Activated CD8-positive, alpha-beta memory T cell treated with anti-CD3 and anti-CD28 coated beads for 1 hour (primary cell): ENCODE measurements at places on chromosomes 5 and 9.

GRCh38 chr5:127517110-127517479 is 345 bp upstream of the PRRC1 start:
- no peak for DNase-seq

GRCh38 chr5:169534311-169534880 is 49.2 kb upstream of the SPDL1 start:
- no peak for DNase-seq

DNA sequence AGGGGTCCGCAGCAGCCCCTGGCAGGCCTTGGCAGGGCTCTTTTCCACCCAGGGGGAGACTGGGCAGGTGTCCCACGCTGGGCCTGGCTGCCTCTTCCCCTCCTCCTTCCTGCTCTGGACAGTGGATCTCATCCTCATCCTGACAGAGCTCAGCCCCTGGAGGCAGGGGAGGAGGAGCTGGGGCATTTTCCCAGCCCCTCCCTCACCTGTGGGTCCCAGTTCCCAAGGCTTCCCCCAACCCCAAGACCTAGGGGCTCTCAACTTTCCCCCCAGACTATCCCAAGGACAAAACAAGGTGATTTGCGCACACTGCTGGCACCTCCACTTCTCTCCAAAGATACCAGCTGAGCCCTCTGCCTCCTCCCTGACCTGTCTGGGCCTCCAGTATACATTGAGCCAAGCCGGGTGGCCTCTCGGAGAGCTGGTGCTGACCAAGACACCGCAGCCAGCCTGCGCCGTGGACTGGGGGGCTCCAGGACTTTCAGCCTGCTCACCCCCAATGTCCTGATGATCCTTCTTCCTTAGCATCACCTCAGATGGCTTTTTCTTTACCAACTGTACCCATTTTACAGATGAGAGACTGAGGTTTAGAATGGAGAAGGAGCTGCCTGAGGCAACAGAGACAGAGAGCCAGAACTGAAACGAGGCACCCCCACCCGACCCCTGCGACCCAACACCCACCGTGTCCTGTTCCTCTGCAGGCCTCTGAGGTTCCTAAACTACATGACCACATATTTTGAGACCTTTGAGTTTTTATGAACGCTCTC is 126.6 kb downstream of the BARX1 start:
- DNase-seq = no peak

- no peak for DNase-seq
Measured at GRCh38 chr9:1198085-1198484, 147.9 kb downstream of the DMRT2 start.

- no peak for DNase-seq
Measured at GRCh38 chr5:139810341-139811273, 15.0 kb downstream of the PSD2 start.

- no peak for DNase-seq
Measured at GRCh38 chr5:96384353-96384752, 48.7 kb downstream of the PCSK1 start.

DNA sequence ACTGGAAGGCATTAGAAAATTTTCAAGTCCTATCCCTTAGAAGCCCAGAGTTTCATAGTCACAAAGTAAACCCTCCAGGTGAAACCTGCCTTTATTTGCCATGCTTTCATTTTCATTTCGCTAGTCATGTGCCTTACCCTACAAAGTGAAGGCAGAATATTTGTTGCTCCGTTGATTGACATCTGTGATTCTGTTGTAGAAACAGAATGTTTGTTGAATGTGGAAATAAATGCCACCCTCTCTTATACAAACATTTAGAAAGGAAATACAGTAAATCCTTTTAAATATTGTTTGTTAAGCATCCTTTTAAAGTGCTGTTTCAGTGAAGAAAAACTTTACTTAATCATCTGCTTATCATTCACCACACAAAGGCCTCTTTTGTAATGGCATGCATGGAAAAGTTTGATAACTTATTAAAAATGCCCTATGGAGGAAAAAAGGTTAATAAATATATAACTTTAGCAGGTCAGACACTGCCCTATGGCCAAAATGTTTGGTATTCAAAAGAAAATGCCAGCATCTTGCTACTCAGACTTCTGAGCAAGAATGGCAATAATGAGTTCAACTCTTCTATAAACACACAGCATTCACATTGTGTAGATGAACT is 34.3 kb upstream of the CAST start:
- no peak for DNase-seq

- DNase-seq = no peak
Measured at GRCh38 chr5:74624501-74624900, 16.0 kb downstream of the ENC1 start.

DNA sequence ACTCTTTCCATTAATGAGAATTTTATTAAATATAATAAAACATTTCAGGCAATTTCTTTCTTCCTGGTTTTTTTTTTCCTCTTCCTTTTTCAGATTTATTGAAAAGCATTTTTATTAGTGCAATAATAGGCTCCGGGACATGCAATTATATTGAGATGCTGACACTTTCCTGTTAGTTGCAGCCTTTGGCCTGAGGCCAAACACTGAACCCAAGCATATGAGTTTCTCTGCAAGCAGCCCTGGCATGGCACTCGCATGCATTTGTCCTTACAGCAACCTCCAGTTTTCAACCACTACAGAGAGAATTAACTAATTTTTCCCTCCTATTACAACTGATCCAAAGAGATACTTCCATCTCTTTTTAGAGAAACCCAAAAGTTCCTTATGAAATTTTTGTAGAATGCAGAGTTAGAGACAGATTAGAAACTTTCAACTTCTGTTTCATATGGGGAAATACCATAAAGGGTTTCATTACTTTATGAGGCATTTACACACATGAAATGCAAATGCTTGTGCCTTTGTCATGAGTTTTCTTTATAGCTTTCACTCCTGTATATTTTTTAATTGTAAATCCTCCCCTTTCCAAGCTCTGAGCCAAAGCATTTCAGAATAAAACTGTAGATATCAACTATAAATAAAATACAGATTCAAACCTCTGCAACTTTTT is 183.0 kb downstream of the CETN3 start:
- DNase-seq = no peak

DNA sequence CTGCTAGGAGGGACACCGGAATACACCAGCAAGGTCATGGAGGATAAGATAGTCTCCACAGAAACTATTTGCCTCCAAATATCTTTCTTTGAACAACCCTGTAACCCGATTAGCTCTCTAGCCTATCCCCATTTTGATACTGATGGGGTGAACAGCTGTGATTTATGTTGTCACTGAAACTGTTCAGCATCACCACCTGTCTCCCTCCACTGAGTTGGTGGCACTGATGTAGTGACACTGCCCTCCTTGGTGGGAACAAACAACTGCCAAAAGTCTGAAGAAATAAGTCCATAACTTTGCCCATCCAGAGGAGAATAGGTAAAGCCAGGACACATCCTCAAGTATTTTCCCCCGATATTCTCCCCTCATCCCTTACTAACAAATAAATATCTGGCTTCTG is 24.3 kb upstream of the KCNV2 start:
- DNase-seq = no peak

DNA sequence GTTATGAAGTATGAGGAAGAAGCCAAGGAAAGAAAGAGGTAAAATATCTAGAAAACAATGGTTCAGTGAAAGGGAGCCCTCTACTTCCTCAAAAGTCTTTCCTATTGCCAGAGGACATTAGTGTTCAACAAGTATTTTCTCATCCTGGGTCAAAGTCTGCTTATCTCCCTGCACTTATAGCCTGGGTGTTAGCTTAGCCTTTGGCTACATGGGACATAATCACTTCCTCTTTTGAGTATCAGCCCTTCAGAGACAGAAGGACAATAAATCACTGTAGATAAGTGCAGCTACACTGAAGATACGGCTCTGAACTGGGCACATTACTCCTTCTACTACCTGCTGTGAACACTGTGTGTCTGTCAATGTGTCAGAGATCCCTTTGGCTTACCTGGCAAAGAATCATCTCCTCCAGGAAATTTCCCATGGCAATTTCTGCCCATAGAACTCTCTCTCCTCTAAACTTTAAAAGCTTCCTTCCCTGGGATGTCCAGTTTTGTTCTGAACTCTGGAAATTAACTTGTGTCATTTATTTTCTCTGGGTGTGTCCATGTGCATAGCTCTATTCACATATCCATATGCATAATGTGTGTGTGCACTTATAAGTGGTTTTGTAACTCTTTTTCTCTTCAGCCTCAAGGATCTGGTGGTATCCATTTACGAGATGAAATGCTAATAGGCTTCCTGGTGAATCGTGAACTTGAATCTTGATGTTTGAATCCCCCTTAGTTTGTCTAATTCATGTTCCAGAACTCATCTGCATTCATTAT is 30.0 kb upstream of the RECK start:
- no peak for DNase-seq

GRCh38 chr9:72592502-72593403 is 71.3 kb downstream of the TMC1 start:
- DNase-seq = no peak

DNA sequence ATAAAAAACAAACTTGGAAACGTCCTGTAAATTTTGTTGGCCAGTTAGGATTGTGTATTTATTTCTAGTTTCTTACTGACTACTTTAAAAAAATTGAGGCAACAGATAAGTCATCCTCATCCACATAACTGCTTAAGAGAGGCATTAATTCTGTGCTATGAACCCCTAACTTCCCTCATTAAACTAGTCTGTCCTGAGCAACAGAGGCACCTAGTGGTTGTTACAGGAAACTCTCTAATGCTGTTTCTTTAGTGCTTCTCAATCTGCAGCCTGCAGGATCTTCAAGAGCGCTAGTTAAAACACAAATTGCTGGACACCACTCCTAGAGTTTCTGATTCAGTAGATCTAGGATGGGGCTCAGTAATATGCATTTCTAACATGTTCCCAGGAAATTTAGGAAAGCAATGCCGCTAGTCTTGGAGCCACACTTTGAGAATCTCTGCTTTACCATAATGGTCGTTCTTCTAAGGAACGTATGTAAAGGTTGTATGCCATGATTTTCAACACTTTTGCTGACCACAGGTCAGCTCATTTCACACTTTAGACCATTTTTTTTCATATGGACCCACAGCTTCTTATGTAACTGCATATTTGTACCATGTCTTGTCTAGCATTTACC is 410.1 kb upstream of the SMARCA2 start:
- DNase-seq = no peak

GRCh38 chr9:129177791-129178567 is at the start of gene IER5L:
TSS of gene IER5L (minus strand) at chr9:129178261. CDS start at chr9:129178052, 209 bp downstream.
- DNase-seq = peak; percentile 83

DNA sequence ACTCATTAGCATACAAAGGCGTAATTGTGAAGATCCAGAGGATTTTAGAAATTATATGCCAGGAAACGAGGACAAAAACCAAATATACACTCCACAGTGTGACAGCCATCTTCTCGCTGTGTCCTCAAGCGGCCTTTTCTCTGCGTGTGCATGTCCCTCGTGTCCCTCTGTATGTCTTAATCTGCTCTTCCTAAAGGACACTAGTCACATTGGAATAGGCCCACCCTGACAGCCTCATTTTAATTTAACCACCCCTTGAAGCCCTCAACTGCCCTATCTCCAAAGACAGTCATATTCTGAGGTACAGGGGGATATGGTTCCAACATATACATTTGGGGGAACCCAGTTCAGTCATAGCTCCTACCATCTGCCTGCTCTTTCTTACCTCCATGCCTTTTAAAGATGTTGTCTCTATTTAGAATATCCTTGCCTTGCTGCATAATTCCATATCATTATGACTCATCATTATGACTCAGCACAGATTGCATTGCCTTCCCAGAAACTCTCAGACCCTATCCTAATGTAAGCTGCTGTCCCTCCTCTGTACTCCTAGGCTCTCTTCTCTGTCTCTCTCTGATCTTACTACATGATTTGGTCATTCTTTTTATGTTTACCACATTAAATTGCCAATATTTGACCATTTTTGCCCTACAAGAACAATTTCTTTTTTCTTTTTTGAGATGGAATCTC is 210.9 kb downstream of the AOPEP start:
- no peak for DNase-seq

DNA sequence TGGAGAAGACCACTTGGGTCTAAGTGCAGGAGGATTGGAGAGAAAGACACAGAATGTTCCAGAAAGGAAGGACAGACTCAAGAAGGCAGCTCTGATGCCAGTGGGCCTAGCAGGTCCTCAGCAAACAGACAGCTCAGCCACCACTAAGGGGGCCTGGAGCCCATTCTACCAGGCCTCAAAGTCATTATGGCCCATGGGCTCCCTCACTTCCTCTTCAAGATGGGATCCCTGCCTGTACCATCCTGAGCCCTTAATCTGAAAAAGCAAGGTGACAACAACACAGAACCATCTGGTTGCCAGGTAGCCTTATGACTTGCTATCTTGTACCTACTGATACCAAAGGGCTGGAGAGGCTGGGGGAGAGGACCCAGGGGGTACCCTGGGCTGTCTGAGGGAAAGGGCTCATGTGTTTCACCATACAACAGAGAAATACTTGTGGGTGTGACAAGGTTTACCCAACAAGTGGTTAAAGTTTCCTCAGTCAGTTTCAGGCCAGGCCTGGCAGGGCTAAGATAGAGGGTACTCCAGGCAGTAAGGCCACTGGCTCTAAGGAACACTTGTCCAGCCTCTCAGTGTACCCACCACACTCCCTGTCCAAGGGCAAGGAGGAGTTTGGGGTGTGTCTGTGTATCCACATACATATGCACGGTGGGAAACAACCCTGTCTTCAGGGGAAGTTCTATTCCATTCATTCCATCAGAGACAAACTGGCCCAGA is 30.7 kb downstream of the TCF7 start:
- DNase-seq = no peak

- DNase-seq = no peak
Measured at GRCh38 chr5:67366691-67367395, 170.2 kb upstream of the CD180 start.

DNA sequence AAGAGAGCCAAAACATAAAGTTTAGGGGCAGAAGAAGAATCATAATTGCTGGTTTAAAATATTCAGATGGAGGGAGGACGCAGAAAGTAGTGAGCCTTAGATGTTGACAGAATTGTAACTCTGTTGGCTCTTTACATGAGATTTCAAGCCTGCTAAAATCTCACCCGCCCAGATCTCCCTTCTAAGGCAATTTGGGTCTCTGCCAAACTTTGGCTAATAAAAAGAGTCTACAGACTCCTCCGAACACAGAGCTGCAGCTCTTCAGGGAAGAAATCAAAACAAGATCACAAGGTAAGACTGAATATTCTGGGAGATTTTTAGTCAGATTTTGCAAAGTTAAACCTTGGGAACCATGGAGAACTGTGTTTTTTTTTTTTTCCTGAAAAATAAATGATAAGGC is at the start of gene IL33:
Gene IL33, plus strand, starts transcription at position 246 of the 400 bp plus-strand sequence. CDS start 25,888 bp downstream, outside the sequence.
- DNase-seq = no peak

DNA sequence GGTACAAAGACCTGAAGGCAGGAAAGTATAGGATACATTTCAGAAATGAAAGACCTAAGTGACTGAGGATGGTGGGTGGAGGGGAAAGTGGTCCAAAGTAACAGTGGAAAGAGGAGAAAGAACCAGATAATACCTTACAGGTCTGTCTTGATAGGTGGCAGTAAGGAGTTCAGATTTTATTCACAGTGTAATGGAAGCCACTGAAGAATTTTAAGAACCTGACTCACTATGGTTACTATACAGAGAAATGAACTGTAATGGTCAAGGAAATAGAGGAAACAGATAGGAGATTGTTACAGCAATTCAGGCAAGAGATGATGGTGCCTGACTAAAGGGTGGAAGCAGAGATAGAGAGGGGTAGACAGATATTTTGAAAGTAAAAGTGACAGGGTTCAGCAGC is 46.5 kb downstream of the EPB41L4A start:
- DNase-seq = no peak
